ENCODE measurements at places on chromosomes 7 and 10.
A peak's percentile ranks its signal among the peaks of the same experiment; 100 is the strongest.

DNA sequence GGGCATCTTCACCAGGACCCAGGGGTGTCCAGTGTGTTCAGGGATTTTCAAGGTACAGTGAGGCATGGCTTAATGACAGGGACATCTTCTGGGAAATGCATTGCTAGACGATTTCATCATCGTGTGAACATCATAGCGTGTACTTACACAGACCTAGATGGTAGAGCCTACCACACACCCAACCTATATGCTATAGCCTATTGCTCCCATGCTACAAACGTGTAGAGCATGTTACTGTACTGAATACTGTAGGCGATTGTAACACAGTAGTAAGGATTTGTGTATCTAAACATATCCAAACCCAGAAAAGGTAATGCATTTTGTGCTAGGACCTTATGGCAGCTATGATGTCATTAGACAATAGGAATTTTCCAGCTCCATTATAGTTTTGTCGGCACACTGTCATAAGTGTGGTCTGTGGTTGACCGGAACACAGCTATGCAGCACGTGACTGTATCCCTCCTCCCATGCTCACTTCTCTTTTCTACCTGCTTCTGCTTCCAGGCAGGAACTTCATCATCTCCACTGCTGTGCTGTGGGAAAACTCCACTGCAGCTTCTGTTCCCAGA, 416.2 kb upstream of the NFE2L3 start:
- no peak for DNase-seq

- DNase-seq, result peak; percentile 90
Measured at GRCh38 chr10:102776779-102777456, 33.2 kb downstream of the WBP1L start.

GRCh38 chr7:142753366-142753765, 4.1 kb downstream of the PRSS1 start:
- DNase-seq, result no peak

- no peak for DNase-seq
Measured at GRCh38 chr7:36567699-36568451, 156.4 kb downstream of the AOAH start.

- no peak for DNase-seq
Measured at GRCh38 chr10:132507956-132508490, 29.6 kb upstream of the INPP5A start.

GRCh38 chr10:2839081-2839725, 228.1 kb upstream of the PFKP start:
- DNase-seq, result peak; percentile 28

DNA sequence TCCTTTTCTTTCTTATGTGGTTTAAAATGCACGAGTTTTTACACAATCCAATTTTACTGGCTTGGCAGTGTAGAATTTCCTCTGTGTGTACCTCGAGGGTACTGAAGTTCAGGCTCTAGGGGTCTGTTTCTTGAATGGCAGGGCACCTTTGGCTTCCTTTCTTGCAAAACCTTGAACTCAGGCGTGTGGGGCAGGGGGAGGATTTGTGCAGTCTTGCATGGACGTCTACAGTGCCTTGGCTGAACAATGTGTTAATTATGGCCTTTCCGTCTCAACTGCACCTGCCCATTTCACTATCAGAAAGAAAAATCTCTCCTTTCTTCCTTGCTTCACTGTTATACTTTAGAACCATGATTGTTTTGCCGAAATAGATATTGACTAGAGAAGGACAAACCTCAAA, 570.9 kb downstream of the INHBA start:
- peak; percentile 17 for DNase-seq

DNA sequence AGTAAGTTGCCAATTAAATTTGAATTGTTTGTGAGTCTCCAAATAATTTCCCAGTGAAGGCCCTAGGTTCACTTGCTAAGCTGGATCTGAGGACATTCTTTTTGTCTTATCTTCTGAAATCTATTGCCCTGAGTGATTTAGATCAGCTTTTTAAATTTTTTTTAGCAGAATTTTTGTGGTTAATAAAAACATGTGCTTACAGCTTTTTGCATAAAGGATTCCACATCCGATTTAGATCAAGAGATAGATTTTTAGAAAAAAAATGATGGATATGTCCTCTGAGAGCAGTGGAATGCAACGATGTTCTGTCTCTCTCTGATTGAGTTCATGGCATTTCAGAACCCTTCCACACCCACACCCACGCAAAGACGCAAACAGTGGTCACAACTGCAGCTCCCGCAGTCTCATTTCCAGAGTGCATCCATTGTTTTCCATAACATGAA, 358.8 kb downstream of the SUGCT start:
- no peak for DNase-seq

- no peak for DNase-seq
Measured at GRCh38 chr7:28542410-28542809, 130.1 kb downstream of the CREB5 start.

DNA sequence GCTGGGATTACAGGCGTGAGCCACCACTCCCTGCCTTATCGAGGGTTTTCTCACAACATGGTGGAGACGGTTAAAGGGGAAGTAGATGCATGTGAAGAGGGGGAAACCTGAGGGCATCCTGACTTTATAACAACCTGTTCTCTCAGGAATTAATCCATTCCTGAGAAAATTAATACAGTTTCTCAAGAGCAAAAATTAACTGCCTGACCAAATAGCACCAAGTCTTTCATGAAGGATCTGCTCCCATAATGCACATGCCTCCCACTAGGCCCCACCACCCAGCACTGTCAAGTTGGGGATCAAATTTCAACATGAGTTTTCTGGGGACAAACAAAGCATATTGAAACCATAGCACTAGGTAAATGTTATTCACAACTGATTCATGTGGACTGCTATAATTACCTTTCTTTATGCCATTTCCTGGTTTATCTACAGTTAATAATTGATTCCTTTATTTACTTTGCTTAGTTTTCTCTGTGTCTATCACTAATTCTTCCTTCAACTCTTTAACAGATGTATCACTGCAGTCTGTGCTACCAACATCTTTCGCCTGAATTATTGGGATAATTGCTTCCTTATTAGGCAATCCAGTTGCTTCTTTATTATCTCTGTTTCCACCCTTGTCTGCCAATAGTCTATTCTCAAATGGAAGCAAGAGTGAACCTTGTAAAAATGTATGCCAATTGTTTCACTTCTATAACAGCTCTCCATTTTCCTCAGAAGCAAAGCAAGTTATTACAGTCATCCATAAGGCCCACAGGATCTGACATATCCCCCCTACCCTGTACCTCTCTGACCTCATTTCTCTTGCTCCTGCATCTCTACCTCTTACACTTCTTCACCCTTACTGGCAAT, 12.9 kb upstream of the MICU1 start:
- no peak for DNase-seq

Measured in left kidney (tissue), 8 donors.